ENCODE measurements at places on chromosomes 2 and 18. TPM values are rescaled to one million over a fixed set of nuclear protein-coding genes. Genes with fewer than 3 reads are reported as not detected.

GRCh38 chr2:217387776-217388387, 528.0 kb upstream of the TNP1 start:
- H3K36me3 ChIP-seq: no peaks in the 10 kb centered on the region
- no peak for DNase-seq
- H3K27ac ChIP-seq: no peak overlapping the region
- H3K4me3 ChIP-seq: peak overlapping the region; percentile 8

DNA sequence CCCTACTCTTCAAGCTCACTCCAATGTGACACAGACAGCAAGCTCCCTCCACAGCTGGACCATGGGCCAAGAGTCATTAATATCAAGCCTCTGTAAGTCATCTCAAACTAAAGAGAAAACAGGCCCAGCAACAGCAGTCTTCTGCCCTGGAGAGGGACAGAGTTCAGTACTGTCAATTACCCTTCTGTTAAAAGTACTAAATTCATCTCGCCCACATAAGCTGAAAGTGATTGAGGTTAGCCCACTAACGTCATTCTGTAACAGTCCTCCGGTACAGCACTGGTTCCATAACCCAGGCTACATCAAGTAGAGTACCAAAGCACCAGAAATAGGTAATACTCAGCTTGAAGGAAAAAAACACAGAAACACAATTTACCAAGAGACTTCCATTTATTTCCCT, 25.9 kb downstream of the THADA start:
- no peaks in the 10 kb centered on the region for H3K27me3 ChIP-seq
- no peaks in the 10 kb centered on the region for H3K4me1 ChIP-seq

Gene RBM44
- total RNA-seq: 1.2 TPM

DNA sequence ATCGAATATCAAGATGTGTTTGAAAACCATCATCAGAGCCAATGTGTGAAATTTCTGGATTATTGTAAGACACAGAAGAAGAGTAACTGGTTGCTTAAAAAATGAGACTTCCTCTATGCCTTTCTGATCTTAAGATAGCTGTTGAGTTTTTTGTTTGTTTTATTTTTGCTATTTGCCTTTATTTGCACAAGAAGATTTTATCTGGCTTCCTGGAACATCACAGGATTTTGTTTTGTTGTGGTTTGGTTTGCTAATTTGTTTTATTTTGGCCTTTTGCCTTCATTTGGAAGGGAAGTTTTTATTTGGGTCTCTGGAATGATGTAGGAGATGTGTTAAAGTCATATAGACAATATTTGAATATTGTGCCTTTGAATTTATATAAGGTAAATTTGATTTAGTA, 3.9 kb upstream of the CYTIP start:
- H3K4me3 ChIP-seq: no peak overlapping the region
- H3K36me3 ChIP-seq: no peaks in the 10 kb centered on the region
- DNase-seq: no peak
- no peaks in the 10 kb centered on the region for H3K27me3 ChIP-seq
- H3K27ac ChIP-seq: no peak overlapping the region
- no peaks in the 10 kb centered on the region for H3K4me1 ChIP-seq

Gene GKN1
- not detected for total RNA-seq

Gene ASPRV1
- 0.84 TPM for total RNA-seq

DNA sequence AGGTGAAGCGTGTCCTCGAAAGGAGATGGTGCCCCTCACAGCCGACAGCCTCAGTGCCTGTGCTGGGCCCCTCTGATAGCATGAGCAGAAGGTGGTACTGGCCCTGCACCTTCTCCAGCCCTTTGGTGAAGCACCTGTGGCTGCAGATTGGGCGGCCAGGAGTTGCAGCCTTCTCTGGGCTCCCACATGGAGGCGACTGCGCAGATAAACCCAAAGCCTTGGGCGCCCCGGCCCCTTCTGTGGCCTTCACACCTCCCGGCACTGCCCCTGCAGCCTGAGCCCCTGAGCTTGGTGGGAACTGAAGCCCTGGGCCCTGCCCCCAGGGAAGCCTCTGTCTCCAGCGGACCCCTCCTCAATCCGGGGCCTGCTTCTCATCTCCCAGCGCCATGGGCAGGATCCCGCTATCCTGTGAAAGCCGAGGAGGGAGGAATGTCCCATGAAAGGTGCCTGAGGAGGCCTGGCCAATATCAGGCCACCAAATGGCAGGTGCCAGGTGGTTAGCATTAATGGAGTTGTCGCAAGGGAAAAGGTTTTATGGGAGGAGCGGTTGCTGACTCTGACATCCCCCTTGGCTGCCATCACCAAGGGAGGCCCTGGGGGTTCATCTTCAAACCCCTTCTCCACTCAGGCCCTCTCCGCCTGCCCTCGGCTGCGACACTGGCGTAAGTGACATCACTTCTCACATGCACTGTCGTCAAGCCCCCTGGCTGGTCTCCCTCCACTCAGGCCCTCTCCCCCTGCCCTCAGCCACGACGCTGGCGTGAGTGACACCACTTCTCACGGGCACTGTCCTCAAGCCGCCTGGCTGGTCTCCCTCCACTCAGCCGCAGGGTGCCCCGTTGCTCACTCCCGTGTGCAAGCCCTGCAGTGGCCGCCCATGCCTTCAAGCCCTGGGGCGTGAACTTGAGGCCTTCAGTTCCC, 62.4 kb downstream of the DDX1 start:
- H3K36me3 ChIP-seq: no peaks in the 10 kb centered on the region
- H3K27ac ChIP-seq: no peak overlapping the region
- H3K27me3 ChIP-seq: no peaks in the 10 kb centered on the region
- no peak overlapping the region for H3K4me3 ChIP-seq
- H3K4me1 ChIP-seq: no peaks in the 10 kb centered on the region
- no peak for DNase-seq

Gene MALL
- total RNA-seq: 2.7 TPM

Gene MTCL1
- total RNA-seq: 26.0 TPM

Gene TOGARAM2
- total RNA-seq: 0.86 TPM

Gene C1QL2
- not detected for total RNA-seq

- H3K27me3 ChIP-seq: no peaks in the 10 kb centered on the region
- no peak overlapping the region for H3K4me3 ChIP-seq
- peaks cover 22% of the 10 kb centered on the region for H3K36me3 ChIP-seq
These were observed 66.2 kb downstream of the LPIN1 start for GRCh38 chr2:11812466-11813248.

Gene CACNB4
- 0.59 TPM for total RNA-seq

Gene CAPN14
- total RNA-seq: 0.21 TPM
